Stimulated activated CD4-positive, alpha-beta T cell treated with anti-CD3 and anti-CD28 coated beads, Interleukin-12 subunit alpha, Interleukin-12 subunit beta, amount 100 ng/mL, for 48 hours (primary cell): ENCODE measurements at places on chromosomes 6 and 20.
A peak's percentile ranks its signal among the peaks of the same experiment; 100 is the strongest.

- DNase-seq = no peak
These were observed 444.5 kb upstream of the IMPG1 start for GRCh38 chr6:76516924-76517323.

- DNase-seq = no peak
These were observed 582.1 kb upstream of the HTR1E start for GRCh38 chr6:86355271-86355670.

- DNase-seq = no peak
These were observed 78.2 kb upstream of the EEF1E1 start for GRCh38 chr6:8180327-8181159.

- peak; percentile 51 for DNase-seq
These were observed 2.1 kb downstream of the PTPRT start for GRCh38 chr20:43187476-43188233.

DNA sequence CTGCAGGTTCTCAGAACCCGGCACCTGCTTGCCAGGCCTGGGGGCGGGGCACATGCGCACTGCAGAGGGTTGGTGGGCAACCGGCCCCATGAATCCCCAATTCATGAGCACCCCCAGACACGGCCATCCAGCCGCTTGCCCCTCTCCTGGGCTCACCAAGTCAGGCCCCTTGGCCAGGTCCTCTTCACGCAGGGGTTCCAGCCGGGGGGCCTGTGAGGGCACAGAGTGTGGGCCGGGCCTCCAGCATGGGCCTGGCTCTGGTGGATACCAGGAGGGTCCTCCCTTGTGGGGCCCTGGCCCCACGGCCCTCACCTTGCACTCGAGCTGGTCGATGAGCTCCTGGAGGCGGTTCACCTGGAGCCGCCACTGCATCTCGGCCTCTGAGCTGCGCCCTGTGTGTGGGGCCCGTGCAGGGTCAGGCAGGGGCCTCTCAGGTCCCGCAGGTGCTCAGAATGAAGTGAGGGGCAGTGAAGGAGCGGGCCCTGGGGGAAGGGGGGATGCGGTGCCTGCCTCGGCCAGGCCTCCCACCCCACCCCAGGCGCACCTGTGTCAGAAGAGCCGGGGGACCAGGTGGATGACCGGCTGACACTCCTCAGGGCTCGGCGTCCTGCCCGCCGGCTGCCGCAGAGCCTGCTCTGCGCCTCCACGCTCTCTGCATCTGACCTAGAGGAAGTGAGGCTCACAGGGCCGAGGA lies 2.6 kb upstream of the C20orf144 start:
- DNase-seq = no peak

DNA sequence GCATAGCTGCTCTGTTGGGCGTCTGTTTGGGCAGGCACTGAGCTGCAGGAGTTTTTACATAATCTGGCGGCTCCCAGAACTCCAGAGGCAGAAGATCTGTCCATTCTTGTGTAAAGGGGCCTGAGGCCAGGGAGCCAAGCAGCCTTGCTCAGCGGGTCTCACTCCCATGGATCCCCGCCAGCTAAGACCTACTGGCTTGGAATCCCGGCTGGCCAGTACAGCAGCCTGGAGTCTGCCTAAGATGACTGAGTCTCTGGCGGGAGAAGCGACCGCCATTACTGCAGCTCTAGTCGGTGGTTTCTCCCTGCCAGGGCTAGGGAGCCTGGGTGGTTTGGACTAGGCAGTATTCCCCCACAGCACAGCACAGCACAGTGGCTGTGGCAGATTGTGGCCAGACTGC lies 268.4 kb upstream of the SYNCRIP start:
- DNase-seq = no peak

- DNase-seq = no peak
These were observed 201.3 kb upstream of the SSTR4 start for GRCh38 chr20:22833851-22834250.

DNA sequence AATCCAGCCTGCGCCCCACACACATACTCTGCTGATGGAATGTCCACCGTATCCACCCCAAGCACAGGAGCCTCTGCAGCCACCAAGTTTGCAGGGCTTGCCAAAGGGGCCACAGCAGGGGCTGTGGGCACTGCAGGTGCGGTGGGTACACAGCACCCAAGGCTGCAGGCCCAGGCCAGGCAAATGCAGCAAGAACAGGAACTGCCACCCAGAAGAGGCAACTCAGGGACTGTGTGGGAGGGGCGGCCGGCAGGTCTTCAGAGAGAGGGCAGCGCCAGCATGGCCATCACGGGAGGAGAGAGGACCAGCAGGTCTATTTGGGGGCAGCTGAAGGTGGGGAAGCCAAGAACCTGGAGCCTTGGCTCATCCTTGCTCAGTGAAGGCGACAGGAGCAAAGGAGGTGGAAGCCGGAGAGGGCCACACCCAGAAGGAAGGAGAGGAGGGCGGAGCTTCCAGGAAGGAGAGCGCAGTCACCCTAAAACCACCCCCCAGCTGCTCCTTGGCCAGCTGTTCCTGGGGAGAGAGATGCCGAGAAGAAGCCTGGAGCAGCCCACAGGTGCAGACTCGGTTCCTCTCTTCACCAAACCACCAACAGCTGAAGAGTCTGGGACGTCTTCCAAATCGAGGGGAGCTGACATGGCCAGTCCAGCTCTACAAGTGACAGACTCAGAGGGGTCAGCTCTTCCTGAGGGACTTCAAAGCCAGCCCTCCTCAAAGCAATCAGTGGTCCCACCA lies 265.1 kb upstream of the CDYL start:
- no peak for DNase-seq

DNA sequence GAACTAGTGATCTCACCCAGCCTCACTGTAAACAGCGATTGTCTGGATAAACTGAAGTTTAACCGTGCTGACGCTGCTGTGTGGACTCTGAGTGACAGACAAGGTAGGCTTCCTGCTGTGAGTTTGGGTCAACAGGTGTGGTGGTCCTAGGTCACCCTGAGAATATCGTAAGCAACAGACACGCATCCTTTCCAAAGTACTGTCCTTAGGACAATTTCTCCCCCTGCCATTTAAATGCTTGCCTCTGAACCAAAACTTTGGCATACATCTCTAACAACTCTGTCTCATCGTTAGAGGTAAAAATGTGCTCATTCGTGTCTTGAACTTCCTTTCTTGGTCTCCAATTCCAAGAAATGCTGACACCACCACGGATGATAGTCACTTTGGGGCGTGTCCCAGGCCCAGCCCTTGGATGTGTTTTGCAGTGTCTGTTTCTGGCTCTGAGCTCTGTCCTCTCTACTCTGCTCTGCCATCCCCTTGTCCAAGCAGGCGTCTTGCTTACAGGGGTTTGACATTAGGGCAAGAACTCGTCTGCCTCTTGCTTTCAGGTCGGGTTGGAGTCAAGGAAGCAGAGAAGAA lies 95.5 kb downstream of the EYA2 start:
- DNase-seq = peak; percentile 6

- no peak for DNase-seq
These were observed 283.9 kb upstream of the MAN1A1 start for GRCh38 chr6:119633461-119633860.
